Naive B cell (primary cell): ENCODE measurements at places on chromosomes 2 and 18.

DNA sequence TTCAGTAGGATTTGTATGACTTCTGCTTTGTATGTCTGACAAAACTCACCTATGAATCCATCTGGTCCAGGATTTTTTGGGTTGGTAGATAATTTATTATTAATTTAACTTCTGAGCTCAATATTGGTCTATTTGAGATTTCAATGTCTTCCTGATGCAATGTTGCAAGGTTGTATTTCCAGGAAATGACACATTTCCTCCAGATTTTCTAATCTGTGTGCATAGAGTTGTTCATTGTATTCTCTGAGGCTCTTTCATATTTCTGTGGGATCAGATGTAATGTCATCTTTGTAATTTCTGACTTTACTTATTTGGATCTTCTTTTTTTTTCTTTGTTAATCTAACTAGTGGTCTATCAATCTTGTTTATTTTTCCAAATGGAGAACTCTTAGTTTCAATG is 584.7 kb upstream of the SETBP1 start:
- no peak for DNase-seq

DNA sequence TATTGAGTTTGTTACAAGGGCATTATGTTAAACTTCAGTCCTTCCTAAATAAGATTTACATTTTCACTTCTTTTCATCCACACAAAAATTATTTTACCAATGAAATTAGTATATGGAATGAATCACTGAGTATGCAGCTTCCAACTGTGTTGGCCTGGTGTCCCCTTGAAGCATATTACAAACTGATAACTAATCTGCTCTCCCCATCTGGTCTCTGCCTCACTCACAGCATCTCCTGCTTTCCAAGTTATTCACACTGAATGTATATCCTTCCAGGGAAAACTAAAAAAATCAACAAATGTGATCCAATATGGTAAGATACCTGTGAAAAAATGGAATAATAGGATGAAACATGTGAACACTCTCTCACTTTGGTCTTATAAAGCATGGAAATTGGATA is 90.0 kb upstream of the NYAP2 start:
- no peak for DNase-seq

DNA sequence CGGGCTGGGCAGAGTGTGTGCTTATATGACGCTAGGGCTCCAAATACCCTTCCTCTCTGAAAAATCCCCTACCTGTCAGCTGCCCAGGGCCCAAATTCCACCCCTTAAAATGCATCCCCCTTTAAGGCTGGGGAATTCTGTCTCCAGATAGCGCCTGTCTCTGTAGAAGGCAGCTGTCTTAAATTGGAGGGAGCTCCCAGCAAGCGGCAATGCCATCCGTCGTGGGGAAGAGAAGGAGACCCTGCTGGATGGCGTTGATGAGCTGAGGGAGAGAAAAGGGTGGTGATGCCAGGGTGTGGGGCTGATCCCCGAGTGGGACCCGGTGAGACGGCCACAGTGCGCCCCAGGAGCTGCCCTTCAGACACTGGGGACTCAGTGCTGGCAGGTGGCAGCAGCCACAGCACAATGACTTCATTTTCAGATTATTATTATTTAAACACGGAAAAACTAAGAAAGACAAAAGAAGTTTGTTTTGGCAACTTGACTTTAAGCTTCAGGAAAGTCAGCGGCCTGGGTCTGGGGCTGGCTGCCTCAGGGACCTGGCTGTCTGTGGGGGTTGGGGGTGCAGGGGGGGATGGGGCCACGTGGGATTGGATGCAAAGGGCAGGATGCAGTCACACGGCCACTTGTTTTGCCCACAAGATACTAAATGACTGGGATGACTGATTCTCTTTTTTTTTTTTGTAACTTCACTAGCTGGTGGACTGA is 152.8 kb downstream of the TFCP2L1 start:
- no peak for DNase-seq

DNA sequence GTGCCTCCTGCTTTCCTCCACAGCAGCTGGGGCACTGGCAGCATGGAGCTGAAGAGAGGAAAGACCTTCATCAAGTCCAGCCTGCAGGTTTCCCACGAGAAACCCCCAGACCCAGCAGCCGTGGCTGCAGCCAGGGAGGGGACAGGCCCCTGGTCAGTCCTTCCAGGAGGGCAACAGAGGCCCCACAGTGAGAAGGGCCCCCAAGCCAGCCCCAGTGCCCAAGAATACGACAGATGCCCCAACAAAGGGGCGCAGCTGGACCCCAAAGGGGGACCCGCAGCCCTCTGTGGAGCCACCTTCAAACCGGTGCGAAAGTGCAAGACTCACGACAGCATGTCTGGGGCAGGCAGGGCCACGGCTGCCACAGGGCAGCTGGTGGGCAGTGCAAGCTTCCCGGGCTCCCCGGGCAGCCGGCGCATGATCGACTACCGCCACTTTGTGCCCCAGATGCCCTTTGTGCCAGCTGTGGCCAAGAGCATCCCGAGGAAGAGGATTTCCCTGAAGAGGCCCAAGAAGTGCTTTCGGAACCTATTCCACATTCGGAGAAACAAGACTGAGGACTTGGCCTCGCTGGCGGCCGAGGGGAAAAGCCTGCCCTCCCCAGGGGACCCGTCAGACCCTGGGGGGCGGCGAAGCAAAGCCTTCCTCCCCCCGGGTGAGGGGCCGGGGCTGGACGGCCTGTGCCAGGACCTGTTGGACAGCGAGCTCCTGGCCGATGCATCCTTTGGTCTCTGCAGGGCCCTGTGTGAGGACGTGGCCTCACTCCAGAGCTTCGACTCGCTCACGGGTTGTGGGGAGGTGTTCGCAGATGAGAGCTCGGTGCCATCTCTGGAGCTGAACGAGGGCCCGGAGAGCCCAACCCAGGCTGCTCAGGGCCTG is 6.9 kb downstream of the AMER3 start:
- DNase-seq: no peak

- no peak for DNase-seq
Observed at GRCh38 chr2:102850888-102851287, 89.1 kb downstream of the TMEM182 start.

DNA sequence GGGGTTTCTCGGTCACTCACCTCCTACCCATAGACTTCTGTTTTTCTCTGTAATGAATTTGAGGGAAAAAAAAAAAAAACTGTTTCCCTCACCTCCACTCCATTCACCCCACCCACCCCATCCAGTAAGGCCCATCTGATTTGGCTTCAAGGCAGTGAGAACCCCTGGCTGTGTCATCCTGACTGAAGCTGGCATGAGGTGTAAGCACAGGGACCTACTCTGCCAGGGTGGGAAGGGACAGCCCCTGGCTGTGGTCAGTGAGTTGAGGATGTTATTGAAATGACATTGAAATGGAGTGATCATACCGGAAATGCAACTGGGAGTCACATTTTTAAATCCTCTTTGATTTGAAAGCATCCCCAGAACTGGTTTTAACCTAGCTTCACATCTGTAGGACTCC is 19.1 kb upstream of the BCL2L11 start:
- DNase-seq: no peak

DNA sequence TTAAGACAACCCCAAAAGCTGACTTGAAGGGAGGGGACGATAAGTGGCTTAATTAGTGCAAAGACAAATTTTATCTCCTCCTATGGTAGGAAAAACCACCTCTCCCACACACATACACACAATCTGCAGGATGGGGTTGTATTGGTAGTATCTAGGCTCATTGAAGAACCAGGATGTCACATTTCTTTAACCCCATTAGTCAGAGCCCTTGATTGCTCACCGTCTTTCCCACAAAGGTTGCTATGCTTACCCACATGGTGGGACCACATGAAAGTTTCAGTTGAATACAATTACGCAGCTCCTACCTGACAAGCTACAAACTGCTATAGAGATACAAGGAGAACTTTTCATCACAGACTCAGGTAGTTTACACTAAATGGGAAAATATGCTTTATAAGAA is 765.0 kb upstream of the CELF4 start:
- no peak for DNase-seq

DNA sequence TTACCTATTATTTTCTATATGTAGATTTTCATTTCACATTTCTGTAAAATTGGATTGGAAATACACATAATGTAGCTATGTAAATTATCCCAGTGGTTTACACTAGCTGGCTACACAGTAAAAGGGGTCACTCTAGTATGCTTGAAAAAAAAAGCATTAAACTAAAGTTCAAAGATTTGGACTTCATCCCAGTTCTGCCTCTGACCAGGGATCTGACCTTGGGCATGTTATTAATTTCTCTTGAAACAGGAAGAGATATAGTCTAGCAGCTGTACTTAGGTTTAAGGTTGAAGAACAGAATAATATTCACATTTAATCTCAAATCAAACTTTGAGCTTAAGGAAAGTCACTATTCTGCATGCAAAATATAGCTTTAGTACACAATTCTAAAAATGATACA is 64.5 kb upstream of the RPE start:
- no peak for DNase-seq

GRCh38 chr2:241063587-241063986 is 38.5 kb downstream of the MTERF4 start:
- no peak for DNase-seq

GRCh38 chr18:26457611-26458353 is 90.6 kb downstream of the KCTD1 start:
- no peak for DNase-seq

DNA sequence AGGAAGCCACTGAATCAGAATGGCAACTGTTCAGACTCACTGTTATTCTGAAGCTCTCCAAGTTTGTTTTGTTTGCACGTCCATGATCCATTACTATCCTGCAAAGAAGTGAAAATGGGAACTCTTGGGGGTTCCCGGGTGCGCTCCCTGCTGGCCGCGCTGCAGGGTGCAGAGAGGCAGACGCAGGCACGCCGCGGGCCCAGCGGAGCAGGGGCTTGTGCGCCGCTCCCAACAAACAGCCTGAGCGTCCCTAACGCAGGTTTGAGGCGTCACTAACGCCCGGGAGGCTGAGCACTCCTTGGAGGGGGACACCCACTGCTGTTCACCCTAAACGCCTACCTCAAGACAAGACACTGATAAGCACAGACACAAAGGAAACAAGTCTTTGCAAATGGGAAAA is 14.3 kb upstream of the PIEZO2 start:
- DNase-seq: no peak

DNA sequence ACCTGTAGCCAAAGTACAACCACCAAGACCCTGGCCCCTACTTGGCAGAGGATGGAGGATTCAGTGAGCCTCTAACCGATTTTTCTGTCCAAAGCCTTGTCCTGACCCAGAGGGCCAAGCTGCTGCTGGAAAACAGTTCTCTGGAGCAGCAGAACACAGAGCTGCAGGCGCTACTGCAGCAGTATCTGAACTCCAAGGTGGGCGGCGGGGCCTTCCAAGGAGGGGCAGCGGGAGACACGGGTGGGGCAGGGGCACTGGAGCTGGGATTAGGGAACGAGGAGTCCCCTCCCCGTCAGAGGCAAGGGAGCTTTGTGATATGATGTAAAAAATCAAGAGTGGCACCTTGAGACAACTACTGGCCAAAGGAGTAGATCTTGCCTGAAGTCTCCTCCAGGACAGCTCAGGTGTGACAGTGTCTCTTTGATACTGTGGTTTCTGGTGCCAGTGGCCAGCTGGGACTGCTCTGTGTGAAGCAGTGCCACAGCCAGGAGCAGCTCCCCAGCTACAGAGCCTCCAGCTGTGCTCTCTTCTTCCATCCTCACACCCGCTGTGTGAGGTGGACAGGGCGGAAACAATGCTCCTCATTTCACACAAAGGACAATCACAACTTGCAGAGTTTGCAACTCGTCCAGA is 22.8 kb downstream of the OTOF start:
- DNase-seq: no peak

DNA sequence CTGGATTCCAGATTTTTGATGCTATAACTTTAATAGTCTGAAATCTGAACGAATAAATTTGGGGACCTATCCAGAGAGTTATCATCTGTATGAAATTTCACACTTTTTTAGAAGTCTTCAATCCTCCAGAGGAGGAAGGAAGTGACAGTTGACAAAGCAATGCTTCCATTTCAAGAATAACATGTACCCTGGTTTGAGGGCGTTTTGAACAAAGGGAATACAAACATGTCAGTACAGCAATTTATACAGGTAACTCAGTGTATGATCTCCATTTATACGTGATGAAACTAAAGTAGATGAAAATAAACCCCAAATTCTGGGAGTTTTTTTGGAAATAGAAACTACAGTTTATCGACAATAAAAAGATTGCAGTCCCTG is 42.2 kb downstream of the CIB4 start:
- no peak for DNase-seq

- no peak for DNase-seq
Observed at GRCh38 chr2:43368483-43369385, 142.3 kb upstream of the ZFP36L2 start.

DNA sequence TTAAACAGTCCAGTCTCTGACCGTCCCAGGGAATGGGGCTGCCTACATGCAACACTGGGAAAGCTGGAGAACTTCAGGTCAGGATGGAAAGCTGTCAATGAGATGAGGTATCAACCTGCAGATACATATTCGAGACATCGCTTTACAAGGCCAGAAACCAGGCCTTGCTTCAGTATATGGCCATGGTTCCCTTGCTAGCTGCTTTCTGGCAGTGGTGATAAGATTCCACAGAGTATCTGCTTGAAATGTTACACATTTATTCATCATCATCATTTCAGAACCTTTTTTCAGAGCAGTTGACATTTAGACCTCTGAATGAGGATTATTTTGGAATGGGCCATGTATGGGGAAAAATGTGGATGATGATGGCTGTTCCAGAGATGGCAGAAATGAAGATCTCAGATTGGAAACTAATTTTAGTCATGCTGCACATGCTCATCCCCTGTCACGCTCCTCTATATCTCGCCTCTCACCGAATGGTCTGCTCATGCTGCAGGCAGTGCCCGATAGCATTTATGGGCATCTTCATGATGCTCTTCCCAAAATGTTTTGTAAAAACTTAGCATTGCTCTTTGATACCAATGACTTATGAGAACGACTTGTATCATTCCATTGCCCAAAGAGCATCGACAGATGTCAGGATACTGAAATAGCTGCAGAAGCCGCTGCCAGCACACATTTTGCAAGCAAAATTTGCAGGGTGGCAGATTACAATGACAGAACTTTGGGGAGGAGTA is 14.0 kb upstream of the BMP10 start:
- no peak for DNase-seq

DNA sequence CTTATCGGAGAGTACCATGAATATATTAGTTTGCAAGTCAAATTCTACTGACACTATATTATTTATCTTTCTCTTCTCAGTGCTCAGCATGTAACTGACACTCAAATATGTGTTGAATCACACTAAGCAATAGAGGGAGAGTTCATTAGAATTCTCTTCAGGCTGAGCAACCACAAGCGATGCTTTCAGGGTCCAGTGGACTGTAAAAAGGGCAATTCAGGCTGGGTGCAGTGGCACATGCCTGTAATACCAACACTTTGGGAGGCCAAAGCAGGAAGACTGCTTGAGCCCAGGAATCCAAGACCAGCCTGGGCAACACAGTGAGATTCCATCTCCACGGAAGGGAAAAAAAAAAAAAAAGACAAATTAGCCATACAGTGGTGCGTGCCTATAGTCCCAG is 16.3 kb downstream of the PDE6D start:
- no peak for DNase-seq

- DNase-seq: no peak
Observed at GRCh38 chr18:44601447-44601846, 79.2 kb upstream of the SETBP1 start.

GRCh38 chr2:5725794-5726463 is 33.7 kb downstream of the SOX11 start:
- no peak for DNase-seq
